Astrocyte (in vitro differentiated cells and primary cell): ENCODE measurements at places on chromosomes 1 and 21.

- no peak for DNase-seq
Measured at GRCh38 chr1:173012126-173012525, 38.6 kb downstream of the TNFSF18 start.

- peak; percentile 15 for DNase-seq
Measured at GRCh38 chr21:38140207-38140903, 116.4 kb upstream of the KCNJ15 start.

- no peak for DNase-seq
Measured at GRCh38 chr1:89594096-89594740, 38.7 kb upstream of the LRRC8C start.

- DNase-seq: no peak
Measured at GRCh38 chr1:3656450-3657095, 4.3 kb downstream of the TP73 start.

GRCh38 chr1:195768936-195769335 is 839.3 kb downstream of the KCNT2 start:
- DNase-seq: peak; percentile 9

DNA sequence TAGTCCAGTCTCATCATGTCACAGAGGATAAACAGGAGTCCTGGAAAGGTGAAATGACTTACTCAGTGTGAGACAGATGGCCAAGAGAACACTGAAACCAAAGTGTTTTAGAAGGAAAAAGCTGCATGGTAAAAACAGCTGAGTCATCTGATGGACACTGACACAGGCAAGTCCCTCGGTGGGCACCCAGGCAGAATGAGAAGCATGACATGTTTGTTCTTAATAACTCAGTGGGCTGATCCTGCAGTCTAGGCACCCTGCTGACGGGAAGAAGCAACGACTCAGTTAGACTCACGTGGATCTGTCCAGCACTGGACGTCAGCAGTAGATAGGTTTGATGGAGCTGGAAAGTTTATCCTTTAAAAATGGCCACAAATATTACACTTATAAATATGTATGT is 116.9 kb downstream of the RGS7 start:
- no peak for DNase-seq

DNA sequence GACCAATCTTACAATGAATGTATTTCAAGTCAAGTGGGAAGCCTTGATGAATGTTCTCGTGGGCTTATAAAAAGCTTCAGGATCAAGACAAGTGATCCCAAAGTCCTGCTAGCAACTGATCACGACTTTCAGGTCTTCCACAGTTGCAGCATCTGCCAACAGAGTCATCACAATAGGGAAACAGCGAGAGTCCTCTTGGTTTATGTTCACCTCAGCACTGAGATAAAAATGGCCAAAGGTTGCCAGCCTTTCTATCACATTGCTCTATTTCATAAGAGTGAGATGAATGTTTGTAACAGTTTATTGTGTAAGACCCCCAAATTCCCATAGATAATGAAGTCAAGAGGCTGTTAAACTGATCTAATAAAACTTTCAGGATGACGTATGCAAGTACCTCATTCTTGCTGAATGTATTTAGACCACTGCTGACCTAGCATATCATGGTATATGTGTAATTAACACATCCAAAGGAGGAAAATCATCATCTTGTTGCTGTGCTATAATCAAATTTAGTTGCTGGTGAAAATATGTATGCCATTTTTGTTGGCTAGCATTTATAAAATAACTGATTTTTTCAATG is 150.6 kb downstream of the TGFBR3 start:
- no peak for DNase-seq

DNA sequence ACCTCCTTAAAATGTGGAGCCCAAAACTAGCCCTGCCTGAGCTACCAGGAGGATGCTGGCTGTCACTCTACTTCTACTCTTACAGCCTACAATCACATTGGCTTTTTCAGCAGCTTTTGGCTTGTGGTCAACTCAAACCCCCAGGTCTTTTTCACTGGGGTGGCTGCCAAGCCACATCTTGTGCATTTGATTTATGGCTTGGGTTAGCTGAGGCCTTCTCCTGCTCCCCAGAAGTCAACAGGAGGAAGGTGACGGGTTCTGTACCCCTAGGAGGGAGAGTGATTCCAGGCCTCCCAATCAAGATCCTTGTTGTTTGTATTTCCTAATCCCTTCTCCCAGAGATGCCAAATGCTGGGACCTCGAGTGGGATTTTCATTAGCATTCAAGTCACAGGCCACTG is 124.3 kb downstream of the LACTBL1 start:
- no peak for DNase-seq
